D721Med (cell line): ENCODE measurements at places on chromosomes 6 and 20.

DNA sequence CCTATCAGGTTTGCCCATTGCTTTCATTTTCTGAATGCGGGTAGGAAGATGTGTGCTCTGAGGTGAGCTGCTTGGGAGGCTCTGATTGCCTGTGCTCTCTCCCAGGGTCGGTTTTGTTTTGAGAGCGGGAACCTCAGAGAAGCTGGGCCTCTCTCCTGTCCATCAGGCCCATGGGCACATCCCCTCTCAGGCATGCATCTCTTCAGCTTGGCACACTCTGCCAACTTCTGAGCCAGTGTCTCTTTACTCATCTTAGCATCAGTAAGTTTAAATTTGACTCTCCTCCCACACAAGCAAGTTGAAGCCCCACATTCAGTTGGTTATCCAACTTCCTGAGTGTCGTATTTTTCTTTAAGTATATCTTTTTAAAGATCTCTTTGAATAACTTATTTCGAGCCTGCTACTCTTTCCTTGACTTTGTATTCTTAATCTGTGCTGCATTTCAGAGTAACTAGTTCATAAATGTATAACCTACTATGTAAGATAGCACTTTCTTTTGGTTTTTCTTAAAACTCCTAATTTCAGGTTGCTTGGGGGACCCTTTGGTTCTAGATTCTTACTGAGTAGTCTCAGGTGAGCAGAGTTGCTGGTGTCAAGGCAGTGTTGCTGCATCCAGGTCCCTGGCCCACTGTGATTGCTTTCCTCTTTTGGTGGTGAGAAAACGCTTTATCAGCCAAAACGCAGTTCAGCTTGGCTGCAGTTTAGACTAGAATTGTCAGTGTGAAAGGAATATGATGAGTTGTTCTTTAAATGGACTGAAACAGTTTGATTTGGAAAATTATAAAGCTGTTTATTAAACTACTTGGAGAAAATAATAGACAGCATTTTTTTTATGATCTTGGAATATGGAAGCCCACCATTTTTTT is 54.8 kb downstream of the SNX9 start:
- no peak for DNase-seq

DNA sequence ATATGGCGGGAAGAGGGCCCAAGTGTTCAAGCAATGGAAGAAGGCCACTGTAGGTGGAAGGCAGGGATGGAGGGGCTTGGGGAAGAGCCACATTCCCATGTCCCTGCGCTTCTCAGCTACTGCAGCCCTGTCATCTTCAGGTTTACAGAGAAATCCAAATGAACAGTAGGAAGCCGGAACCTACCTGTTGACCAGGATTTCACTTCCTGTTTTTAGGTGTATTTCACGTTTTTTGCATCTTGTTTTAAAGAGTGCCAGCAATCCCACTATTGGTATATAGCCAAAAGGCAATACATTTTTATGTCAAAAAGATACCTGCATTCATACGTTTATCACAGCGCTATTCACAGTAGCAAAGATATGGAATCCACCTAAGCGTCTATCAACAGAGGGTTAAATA is 159.2 kb downstream of the SLC35B3 start:
- no peak for DNase-seq

GRCh38 chr20:44805979-44806620 is 4.2 kb downstream of the RIMS4 start:
- no peak for DNase-seq

GRCh38 chr6:52547647-52548352 is 29.1 kb downstream of the TRAM2 start:
- DNase-seq: no peak

- DNase-seq: no peak
Observed at GRCh38 chr6:37257320-37257633, 295 bp upstream of the TBC1D22B start.

GRCh38 chr6:90284236-90285041 is 12.2 kb downstream of the BACH2 start:
- DNase-seq: no peak

DNA sequence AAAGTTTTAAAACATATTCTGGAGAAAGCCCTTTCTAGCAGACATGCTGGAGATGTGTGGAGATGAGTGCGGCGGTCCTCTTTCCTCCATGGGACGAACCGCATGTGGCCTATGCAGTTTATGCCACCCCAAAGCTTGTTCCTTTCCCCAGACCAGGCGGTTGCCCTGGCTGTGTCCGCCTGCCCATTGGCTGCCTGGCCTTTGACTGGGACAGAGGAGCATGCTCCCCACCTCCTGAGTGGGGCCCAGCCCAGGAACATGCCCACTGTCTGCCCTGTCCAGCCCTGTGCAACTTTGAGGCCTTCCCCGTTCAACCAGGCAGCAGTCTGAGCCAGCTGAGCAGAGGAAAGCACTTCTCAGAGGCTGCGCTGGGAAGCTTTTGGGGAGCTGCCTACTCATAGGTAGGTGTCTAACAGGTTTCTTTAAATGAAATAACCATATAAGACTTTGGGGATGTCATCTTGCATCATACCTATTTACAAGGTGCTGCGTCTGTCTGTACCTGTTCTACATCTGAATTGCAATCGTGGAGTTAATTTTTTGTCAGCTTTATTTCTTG is 20.6 kb downstream of the FOXC1 start:
- DNase-seq: no peak

GRCh38 chr20:36320261-36320897 is 14.2 kb downstream of the DLGAP4 start:
- no peak for DNase-seq

DNA sequence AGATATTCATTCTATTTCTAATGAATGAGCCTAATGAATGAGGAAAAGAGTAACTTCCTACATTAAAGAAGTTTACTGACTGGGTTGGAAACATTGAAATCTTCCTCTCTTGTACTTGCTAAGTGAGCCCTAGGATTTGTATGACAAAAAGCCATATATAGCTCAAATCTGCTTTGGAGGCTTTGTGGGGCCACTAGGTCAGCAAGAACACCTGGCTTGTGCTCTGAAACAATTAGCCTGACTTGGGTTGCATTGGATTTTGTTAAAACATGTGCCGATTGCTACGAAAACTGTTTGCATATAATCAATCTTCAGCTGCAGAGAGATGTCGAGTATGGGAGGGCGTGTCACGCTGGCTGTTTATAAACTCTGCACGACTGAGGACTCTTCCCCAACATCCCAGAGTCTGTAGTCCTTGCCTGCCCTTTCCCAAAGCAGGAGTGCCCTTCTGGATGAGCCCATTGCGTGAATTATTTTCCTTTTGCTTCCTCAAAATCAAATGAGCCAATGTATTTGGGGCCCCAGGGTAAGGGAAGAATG is 684.8 kb downstream of the DHX35 start:
- DNase-seq: no peak

DNA sequence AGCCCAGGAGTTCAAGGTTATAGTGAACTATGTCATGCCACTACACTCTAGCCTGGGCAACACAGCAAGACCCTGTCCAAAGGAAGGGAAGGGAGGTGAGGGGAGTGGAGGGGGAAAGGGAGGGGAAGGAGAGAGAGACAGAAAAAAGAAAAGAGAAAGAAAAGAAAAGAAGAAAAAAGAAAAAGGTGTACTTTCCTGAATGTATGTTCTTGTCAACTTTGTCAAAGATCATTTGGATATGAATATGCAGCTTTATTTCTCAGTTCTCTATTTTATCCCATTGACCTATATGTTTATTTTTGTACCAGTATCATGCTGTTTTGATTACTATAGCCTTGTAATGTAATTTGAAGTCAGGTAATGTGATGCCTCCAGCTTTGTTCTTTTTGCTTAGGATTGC is 30.9 kb upstream of the FKBP1C start:
- no peak for DNase-seq

- no peak for DNase-seq
Observed at GRCh38 chr6:15768999-15769398, 106.2 kb upstream of the DTNBP1 start.
